NAMALWA (cell line): ENCODE measurements at places on chromosomes 3 and 15.

DNA sequence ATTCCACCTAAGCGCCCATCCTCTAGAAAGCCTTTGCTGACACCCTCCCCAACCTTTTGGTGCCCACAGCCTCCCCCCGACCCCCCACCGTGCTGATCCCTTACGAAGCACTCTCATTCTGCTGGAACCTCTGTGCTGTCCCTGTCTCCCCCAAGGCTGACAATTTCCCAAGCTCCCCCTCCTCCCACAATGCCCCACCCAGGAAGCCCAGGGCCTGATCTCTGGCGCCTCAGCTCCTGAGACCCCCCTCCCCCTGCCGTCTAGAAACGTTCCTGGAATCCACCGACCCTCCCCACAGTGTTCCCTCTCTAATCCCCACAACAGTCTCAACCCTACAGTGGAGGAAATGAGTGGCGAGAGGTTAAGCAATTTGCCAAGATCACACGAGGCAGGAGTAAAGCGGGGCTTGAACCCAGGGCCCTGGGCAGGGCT lies 18.3 kb downstream of the MYL3 start:
- DNase-seq, result no peak

GRCh38 chr3:18641916-18642315 lies 216.8 kb upstream of the SATB1 start:
- DNase-seq, result no peak

DNA sequence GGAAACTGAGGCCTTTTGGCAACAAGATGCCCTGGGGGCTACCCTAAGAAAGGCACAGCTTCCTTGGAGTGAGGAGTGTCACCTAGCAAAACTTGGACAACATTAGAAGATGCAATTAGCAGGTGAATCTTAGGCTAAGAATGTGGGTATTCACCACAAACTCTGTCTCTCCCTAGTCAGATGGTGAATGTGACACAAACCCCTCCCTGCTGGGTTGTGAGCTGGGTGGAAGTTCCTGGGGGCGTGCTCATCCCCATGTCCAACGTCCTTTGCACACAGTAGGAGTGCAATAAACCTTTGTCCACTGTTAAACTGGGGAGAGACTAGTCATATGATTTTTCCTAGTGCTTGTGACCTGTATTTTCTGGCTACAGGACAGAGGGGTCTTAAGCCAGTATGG lies 67.1 kb upstream of the SH3GL3 start:
- no peak for DNase-seq

GRCh38 chr3:17356585-17356984 lies 385.8 kb downstream of the TBC1D5 start:
- DNase-seq, result no peak

- no peak for DNase-seq
Measured at GRCh38 chr3:46931631-46932331, 44.8 kb downstream of the CCDC12 start.

DNA sequence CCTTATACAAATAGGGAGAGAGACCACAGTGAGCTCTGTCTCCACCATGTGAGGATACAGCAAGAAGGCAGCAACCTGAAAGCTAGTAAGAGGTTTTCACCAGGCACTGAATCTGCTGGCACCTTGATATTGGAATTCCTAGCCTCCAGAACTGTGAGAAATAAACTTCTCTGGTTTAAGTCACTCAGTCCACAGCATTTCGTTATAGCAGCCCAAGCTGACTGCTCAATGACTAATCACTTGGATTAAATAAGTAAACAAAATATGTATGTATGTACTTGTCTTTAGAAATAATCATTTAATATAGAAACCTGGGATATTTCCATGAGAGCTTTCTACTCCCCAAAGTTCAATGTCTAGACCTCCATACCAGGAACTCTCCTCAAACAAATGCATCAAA lies 162.0 kb downstream of the IMPG2 start:
- DNase-seq, result no peak

DNA sequence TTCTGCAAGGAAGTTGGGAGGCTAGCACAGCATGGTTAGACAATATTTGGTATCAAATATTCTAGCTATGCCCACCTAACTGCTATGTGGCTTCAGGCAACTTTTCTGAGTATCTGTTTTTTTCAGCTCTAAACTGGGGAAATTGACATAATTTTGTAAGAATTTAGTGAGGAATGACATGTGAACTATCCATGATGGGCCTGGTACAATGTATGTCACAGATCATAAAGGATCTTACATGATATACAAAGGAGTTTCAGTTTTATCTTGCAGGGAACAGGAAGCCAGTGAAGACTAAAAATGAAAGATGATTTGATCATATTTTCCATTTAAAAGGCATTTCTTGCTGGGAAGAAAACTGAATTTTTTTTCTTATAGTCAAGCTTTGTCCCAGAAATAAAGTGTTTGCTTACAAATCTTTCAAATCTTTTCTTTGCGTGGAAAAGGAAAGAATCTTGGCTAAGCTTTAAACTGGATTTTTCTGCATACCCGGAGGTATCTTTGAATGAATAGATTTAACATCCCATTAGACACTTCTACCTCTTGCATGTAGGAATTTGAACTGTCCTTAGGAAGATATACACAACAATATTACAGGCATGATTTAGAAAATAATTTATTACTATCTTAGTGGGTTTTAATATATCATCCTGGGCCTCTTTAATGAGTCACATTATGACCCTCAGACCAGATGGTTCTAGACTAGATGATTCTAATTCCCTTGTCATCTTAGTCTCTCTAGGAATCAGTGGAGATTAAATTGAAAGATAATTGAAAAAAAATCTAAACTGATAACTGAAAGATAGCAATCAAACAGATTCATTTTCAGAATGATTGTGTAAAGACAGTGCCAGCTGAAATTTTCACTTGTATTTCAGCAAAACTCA lies 436.0 kb upstream of the THBS1 start:
- DNase-seq, result no peak

- no peak for DNase-seq
Measured at GRCh38 chr3:182739619-182740018, 53.7 kb upstream of the ATP11B start.

DNA sequence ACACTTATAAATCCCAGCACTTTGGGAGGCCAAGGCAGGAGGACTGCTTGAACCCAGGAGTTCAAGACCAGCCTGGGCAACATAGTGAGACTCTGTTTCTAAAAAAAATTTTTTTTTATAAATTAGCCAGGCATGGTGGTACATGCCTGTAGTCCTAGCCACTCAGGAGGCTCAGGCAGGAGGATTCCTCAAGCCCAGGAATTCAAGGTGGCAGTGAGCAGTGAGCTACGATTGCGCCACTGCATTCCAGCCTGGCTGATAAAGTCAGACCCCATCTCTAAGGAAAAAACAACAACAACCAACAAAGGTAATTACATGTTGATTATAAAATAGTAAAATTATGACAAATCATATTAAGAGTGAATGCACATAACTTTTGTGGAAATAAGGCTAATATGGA lies 40.9 kb downstream of the MCCC1 start:
- DNase-seq, result no peak

- DNase-seq, result no peak
Measured at GRCh38 chr15:95875121-95875643, 455.3 kb upstream of the NR2F2 start.

DNA sequence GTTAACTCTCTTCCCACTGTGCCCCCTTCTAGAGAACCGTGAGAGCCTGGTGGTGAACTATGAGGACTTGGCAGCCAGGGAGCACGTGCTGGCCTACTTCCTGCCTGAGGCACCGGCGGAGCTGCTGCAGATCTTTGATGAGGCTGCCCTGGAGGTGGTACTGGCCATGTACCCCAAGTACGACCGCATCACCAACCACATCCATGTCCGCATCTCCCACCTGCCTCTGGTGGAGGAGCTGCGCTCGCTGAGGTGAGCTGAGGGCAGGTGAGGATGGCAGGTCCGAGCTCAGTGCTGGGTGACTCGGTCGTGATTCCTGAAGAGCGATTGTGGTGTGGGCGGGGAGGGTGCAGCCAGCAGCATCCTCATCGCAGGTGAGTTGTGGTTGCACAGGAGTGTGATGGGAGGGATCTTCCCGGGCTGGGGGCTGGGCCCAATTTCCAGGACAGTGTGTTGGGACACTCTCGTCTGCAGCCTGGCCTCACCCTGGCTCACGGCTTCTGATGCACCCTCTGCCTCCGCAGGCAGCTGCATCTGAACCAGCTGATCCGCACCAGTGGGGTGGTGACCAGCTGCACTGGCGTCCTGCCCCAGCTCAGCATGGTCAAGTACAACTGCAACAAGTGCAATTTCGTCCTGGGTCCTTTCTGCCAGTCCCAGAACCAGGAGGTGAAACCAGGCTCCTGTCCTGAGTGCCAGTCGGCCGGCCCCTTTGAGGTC lies 8.0 kb downstream of the MCM2 start:
- no peak for DNase-seq

- no peak for DNase-seq
Measured at GRCh38 chr3:188369526-188369925, 215.6 kb downstream of the LPP start.

DNA sequence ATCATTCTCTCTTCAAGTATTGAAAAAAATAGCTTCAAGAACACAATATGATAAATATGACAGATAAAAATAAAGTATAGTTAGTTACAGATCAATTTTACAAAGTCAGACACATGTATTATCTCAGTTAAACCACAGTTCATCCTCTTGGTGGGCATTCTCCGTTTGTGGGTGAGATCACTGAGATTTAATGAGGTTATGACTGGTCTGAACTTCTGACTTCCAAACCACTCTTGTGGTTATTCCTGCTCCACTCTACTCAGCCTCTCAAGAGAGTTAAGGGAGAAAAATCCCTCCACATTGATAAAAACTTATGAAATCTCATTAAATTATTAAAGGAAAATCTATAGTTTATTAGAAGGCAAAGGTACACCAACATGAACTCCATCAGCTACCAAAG lies 229.9 kb upstream of the LRTM1 start:
- no peak for DNase-seq

DNA sequence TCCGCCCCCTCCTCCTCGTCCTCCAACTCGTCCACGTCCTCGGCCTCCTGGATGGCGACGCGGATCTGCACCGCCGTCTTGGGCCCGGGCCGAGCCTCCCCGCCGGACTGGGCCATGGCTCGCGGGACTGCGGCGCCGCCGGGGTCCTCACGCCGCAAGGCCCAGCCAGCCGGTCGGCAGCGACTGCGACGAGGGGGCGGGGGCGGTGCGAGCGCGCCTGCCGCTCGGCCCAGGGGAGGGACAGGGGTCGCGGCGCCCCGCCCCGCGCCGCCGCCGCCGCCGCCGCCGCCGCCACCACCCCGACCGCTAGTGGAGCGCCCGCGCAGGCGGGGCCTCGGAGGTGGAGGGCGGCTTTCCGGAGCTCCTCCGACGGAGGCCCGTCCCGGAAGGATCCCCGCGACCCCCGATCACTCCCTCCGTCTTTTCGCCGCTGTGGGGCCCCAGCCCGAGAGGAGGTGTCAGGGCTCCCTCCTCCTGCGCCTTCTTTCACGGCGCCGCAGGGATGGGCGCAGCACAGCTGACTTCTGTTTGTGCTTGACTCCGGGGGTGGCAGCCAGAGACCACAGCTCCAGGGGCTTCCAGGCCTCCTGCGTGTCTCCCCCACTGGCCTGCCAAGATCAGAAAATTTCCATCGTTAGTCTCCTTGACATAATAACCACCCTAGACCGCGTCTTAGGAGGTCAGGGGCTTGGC lies at the start of gene LARP6:
Gene LARP6, minus strand, starts transcription at position 185 of the 693 bp plus-strand sequence. Its CDS starts 69 bp downstream, at position 116.
- no peak for DNase-seq

GRCh38 chr15:37619358-37620042 lies 314.9 kb upstream of the TMCO5A start:
- no peak for DNase-seq

DNA sequence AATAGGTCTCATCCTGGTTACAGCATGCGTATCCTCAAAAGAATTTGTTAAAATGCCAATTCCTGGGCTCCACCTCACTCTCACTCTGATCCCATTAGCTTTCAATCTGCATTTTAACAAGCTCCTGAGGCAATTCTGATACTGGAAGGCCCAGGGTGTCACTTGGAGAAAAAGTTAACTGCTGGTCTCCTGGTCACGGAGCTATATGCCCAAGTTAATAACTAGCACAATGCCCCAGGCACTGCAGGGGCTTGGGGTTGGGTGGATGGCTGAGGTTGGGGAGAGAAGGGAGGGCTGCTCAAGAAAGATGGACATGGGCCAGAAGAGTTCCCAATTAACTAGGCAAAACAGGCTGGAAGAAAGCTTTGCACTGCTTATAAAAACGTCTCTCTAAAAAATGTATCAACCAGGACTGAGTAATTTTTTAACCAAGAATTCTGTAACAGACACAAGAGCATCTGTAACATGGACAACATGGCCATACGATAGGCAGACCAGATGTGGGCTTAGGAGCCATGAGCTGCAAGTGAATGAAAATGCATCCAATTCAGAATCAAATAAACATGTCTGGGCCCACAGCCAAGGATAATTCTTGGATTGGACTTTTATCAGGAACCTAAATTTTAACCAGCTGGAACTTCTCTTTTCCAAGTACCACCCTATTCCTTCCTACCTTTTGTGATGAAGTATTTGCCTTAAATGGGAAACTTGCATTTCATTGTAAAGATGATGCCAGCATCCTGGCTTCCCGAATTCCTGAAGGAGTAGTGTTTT lies 4.2 kb downstream of the IL17RD start:
- no peak for DNase-seq

- DNase-seq, result peak; percentile 16
Measured at GRCh38 chr3:150248116-150248887, 159.8 kb upstream of the TSC22D2 start.

GRCh38 chr15:71352125-71352524 lies 236.9 kb downstream of the THSD4 start:
- no peak for DNase-seq

GRCh38 chr3:178297199-178297598 lies 239.0 kb upstream of the KCNMB2 start:
- no peak for DNase-seq

DNA sequence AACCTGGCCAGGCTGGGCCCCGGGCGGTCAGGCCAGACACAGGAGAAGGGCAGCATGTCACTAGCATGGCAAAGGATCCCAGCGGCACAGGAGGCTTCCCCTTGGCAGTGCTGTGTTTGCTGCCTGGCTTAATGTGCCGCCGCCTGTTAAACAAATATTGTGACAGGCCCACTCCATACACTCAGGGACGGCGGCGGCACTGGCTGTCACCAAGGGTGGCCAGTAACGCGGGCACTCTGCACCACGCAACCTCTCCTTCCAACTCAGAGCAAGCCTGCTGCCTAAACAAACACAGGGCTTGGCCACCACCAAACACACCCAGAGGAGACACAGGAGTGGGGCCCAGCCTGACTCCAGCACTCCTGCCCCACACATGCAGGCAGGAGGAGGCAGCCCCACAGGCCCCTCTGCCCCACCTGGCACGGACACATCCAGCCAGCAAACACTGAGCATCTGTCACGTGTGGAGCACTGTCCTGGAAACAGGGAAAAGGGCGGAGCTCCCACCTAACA lies 48.0 kb downstream of the TPRA1 start:
- no peak for DNase-seq

DNA sequence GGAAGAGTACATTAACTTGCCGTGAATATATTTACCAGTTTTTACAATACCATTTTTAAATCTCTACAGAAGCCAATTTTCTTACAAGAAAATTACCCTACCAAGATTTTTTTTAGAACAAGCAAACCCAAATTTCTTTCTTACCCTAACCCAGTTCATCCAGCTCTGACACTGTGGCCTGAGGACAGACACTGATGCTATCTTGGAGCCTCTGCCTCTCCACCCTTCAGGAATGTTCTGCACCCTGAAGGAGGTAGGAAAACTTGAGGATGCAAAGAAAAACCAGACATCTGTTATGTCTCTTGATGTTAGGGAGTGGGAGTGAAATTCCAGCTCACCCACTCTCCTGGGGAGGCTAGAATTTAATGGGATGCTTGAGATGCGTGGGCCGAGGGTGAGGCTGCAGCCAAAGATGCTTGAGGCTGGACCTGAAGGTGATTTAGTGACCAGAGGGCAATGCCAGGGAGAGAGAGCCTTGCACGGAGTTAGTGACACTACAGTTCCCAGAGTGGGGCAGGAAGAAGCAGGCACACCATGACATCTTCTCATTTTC lies 69.9 kb downstream of the LIPC start:
- no peak for DNase-seq
